Vagina (tissue), 2 donors: ENCODE measurements at places on chromosomes 1 and 21. TPM values are rescaled to one million over a fixed set of nuclear protein-coding genes. Genes with fewer than 3 reads are reported as not detected.

DNA sequence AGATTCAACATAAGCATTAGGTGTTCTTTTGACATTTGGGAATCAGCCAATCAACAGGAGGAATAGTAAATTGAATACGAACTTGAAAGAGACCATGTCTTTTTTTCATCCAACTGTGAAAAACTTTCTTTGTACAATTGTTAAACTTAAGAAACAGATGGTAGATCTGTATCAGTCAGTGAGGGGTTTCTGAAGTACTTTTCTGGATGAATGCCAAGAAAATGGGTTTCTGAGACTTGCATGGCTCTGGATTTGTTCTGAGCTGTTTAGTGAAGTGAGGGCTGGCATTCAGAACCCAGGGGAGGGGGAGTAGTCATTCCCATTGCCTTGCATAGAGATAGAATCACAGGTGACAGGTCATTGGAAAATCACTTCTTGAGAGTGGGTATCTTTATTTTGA lies 37.4 kb downstream of the PTPRC start:
- H3K27ac ChIP-seq: no peak overlapping the region
- no peak overlapping the region for H3K4me3 ChIP-seq
- DNase-seq: no peak
- H3K36me3 ChIP-seq: no peaks in the 10 kb centered on the region
- H3K27me3 ChIP-seq: no peaks in the 10 kb centered on the region
- no peaks in the 10 kb centered on the region for H3K4me1 ChIP-seq

DNA sequence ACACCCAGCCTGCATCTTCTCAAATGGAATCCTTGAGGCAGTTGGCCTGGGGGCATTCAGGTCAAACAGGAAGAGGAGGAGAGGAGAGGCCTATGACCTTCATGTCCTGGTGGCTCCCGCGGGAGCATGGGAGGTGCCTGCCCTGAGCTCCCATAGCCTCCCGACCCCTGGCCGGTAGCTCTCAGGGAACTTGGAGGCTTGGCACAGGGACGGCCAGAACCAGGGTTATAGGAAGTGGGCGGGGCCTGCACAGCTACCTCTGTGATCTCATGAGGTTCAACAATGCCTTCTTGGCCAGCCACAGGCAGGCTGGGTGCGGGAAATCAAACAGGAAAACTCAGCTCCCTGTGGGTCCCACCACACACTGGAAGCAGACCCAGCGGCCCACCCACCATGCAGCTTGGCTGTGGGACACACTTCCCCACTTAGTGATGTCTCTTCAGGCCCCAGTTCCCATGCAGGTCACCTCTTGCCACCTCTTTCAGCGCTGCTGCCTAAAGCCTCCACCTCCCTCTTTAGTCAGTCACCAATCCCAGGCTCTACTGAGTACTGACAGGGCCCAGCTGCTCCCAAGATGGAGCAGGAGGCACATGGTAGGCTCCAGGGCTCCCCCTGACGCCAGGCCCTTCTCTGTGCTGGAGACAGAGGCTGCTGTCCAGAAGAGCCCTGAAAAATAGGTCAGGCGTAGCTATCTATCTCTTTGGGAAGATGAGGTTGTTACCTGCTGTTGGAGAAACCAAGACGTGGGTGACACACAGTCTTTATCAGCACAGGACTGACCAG lies at the start of gene SLFNL1:
Gene SLFNL1 (minus strand): TSS at position 200 of the 783 bp plus-strand sequence. CDS start 1,065 bp downstream, outside the sequence.
- no peak within 1 kb of the TSS for H3K27ac ChIP-seq
- no peaks in the 10 kb centered on the region for H3K36me3 ChIP-seq
- H3K4me3 ChIP-seq: no peak within 1 kb of the TSS
- no peak for DNase-seq

GRCh38 chr1:156160743-156161171 lies 7.4 kb downstream of the SEMA4A start:
- H3K36me3 ChIP-seq: no peaks in the 10 kb centered on the region
- peaks cover 18% of the 10 kb centered on the region for H3K4me1 ChIP-seq
- DNase-seq: no peak

The AMY2A gene
- not detected for total RNA-seq

The OR6K3 gene
- total RNA-seq: not detected

The ZNF593OS gene
- not detected for total RNA-seq

The PTGER3 gene
- total RNA-seq: 17.7 TPM
